ENCODE measurements at places on chromosomes 7 and 10. TPM values are rescaled to one million over a fixed set of nuclear protein-coding genes. Genes with fewer than 3 reads are reported as not detected.

The NUDT5 gene
- total RNA-seq = 32.8 TPM

The SPDYE2 gene
- total RNA-seq = not detected

The HOXA7 gene
- total RNA-seq = not detected

The FKBP9 gene
- 116 TPM for total RNA-seq

The RADIL gene
- 2.4 TPM for total RNA-seq

The GIMAP8 gene
- 11.4 TPM for total RNA-seq

The TMEM229A gene
- 0.66 TPM for total RNA-seq

The ZNF862 gene
- total RNA-seq = 31.3 TPM

The NPFFR1 gene
- total RNA-seq = 0.03 TPM

The OPN1SW gene
- total RNA-seq = not detected

The CFAP69 gene
- total RNA-seq = 11.6 TPM

The TCAF2 gene
- 8.9 TPM for total RNA-seq

The NAT16 gene
- total RNA-seq = not detected

The ZNF503 gene
- 15.9 TPM for total RNA-seq

The RNF133 gene
- 1.4 TPM for total RNA-seq

The HOXA5 gene
- total RNA-seq = 0.81 TPM

The LOXL4 gene
- total RNA-seq = 4.9 TPM

The KIAA1549 gene
- 5.7 TPM for total RNA-seq

The DENND2A gene
- total RNA-seq = 14.0 TPM

The ADRB1 gene
- 1.7 TPM for total RNA-seq

The MINDY4 gene
- total RNA-seq = 23.1 TPM

The DPP6 gene
- 0.35 TPM for total RNA-seq

The RFC2 gene
- total RNA-seq = 19.6 TPM

The MOGAT3 gene
- 0.14 TPM for total RNA-seq

The UTF1 gene
- total RNA-seq = not detected

The LIPJ gene
- total RNA-seq = not detected

The VAX1 gene
- total RNA-seq = not detected

The HABP2 gene
- total RNA-seq = 296 TPM

The DOCK1 gene
- 44.9 TPM for total RNA-seq

The DEPP1 gene
- 45.8 TPM for total RNA-seq

The EBF3 gene
- total RNA-seq = 1.8 TPM

The ADAM22 gene
- total RNA-seq = 1.8 TPM

The CYP2C8 gene
- 40.3 TPM for total RNA-seq

The ZPBP gene
- not detected for total RNA-seq

The FFAR4 gene
- total RNA-seq = 6.1 TPM

The SCIN gene
- total RNA-seq = 10.6 TPM

The CPED1 gene
- 58.6 TPM for total RNA-seq

The ARL4A gene
- total RNA-seq = 19.1 TPM

The CCL26 gene
- 0.89 TPM for total RNA-seq

The DNAH11 gene
- 0.12 TPM for total RNA-seq

The FLNC gene
- 236 TPM for total RNA-seq

The ZNF316 gene
- total RNA-seq = 37.3 TPM

The OPN4 gene
- not detected for total RNA-seq

The DDX50 gene
- total RNA-seq = 30.9 TPM

The LBX1 gene
- total RNA-seq = not detected

Measured in mucosa of gallbladder (tissue), 1 donor.